ENCODE measurements at places on chromosomes 4 and X.

DNA sequence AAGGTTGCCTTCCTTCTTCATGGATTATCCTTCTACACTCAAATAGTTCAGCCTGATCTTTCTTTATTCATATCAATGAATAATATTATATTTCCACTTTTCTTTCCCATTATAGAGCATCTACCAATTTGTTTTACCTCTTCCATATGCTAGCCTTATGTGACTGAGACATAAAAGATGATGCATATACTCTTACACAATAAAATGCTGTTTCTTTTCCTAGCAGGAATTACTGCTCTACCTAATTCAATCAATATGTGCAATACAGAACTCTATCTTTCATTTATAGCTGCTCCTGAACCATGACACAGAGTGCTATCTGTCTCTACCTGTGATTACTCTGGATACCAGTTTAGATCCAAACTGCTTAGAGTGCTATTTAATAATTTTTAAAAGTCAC lies 2334.0 kb downstream of the PCDH7 start:
- DNase-seq = no peak

DNA sequence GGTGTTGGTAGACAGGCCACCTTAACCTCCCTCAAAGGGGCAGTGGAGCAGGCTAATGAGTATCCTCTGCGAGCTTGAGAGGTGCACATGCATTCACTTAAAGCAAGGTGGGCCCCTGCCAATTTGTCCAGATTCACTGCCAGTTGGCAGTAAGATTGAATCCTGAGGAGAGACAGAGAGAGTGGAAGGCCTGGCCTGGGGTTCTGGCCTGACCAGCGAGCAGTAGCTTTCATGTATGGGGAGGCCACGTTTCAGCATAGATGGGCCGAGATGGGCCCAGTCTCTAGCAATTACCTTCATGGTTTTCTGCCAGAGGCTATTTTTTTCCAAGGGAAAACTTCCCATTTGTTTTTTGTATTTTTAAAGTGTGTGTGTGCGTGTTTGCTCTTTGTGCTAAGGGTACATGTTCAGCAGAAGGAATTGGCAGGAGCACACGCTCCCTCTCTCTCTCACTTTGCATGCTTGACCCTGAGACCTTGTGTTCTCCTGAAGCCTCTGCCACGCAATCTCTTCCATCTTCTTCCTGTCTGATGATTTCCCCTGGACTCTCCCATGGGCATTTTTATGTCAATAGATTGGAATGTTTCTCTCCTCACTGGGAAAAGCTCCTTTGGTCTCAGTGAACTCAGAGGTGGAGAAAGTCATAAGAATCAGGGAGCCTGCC lies 215.8 kb upstream of the SFRP2 start:
- DNase-seq = no peak

- DNase-seq = no peak
Observed at GRCh38 chr4:173434231-173434630, 35.3 kb upstream of the SCRG1 start.

- no peak for DNase-seq
Observed at GRCh38 chr4:183986971-183987946, 82.2 kb downstream of the STOX2 start.

DNA sequence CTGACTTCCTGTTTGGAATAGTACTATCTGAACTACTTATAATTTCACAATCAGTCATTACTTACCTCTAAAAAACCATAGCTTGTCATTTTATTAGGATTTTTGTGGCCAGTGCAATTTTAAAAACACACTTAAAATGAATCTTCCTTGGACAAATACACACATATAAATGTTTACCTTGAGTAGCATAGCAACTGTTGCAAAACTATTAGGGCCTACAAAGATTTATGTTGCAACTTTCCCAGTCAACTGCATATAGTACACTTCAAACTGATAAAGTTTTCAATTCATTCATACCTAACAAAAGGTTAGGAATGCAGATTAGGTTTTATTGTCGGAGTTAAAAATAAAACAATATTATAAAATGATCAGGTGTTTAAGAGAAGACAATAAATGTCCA lies 193.0 kb downstream of the PDGFC start:
- DNase-seq = no peak

Data from posterior vena cava (tissue), 2 donors.